ENCODE measurements at places on chromosomes 7 and 10.

DNA sequence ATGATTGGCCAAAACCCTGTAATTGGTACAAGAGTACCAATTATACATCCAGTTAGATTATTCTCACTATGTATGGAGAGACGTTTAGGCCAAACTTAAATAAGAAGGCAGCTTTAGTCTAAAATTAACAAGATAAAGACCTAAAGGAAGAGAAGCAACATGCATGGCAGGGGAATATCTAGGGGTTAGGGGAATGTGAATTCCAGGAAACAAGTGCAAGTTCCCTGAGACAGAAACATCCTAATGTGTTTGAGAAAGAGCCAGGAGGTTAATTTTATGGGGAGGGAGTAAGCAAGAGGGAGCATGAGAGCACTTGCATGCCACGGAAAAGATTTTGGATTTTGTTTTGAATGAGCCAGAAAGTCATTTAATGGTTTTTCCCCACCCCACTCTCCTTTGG is 39.6 kb upstream of the CCDC6 start:
- no peak for DNase-seq

- no peak for DNase-seq
Observed at GRCh38 chr7:55086413-55087201, 67.8 kb downstream of the EGFR start.

DNA sequence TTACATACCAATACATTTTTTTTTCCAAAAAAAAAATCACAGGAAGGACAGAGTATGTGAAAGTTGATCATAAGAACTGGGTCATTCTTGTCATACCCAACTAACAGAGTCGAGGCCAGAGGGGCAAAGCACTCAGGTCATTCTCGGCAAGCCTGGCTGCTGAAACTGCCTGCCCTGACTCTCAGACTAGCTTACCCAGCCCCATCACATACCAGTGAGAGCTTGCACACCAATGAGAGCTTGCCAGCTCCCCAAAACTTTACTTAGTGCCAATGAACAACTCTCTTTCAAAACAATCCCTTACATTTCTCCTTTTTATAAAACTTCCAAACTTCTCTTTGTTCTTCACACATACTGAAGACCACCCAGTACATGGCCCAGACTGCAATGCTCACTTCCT is 48.9 kb downstream of the VOPP1 start:
- DNase-seq: no peak

- no peak for DNase-seq
Observed at GRCh38 chr7:128879939-128880746, 17.5 kb downstream of the ATP6V1F start.

Data from activated CD8-positive, alpha-beta memory T cell treated with anti-CD3 and anti-CD28 coated beads for 1 hour (primary cell).